ENCODE measurements at places on chromosomes 5 and 9.
A peak's percentile ranks its signal among the peaks of the same experiment; 100 is the strongest.

GRCh38 chr9:95004411-95005277 is 278.1 kb downstream of the AOPEP start:
- peak; percentile 63 for DNase-seq

- DNase-seq, result no peak
Measured at GRCh38 chr5:81969912-81970311, 1.9 kb upstream of the ATG10 start.

DNA sequence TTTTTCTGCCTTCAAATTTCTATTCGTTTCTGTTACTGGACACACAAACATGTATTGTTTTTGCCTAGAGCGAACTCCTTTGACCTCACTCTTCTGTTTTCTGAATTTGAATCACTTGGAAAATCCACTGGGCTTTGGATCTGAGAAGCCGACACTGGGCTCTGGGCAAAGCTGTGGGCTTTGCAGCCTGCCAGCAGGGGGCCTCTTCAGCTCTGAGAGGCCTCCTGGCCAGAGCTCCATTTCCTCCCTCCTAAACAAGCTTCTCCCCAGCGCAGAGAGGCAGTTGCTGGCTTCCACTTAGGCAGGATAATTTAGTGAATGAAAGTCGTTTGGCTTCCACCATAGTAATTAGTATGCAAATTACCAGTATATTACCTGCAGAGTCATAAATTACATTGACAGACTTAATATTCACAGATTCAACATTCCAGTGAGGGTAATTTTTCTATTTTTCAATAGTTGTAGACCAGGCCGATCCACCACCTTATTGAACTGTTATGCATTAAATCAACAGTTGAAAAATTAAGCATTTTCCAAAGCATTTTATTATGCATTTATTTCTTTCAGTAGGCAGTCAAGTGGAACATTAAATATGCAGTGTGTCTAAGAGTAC is 104.0 kb upstream of the ZNF366 start:
- DNase-seq, result peak; percentile 75

DNA sequence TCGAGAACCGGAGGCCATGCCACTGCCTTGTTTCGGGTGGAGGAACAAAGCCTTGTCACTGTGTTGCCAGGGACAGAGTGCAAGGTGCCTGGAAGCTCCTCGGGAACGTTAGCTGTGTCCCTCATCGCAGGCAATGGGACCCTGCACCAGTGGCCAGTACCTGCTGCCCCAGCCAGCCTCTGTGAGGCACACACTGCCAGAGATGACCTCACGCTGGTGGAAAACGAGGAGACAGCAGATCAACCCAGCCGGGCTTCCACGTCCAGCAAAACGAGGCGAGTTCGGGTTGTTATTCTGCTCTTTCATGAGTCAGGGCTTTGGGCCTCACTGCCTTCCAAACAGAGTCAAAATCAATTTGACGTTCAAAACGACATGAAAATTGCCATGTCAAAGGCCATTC is 104.1 kb downstream of the ADAMTS2 start:
- DNase-seq, result no peak

DNA sequence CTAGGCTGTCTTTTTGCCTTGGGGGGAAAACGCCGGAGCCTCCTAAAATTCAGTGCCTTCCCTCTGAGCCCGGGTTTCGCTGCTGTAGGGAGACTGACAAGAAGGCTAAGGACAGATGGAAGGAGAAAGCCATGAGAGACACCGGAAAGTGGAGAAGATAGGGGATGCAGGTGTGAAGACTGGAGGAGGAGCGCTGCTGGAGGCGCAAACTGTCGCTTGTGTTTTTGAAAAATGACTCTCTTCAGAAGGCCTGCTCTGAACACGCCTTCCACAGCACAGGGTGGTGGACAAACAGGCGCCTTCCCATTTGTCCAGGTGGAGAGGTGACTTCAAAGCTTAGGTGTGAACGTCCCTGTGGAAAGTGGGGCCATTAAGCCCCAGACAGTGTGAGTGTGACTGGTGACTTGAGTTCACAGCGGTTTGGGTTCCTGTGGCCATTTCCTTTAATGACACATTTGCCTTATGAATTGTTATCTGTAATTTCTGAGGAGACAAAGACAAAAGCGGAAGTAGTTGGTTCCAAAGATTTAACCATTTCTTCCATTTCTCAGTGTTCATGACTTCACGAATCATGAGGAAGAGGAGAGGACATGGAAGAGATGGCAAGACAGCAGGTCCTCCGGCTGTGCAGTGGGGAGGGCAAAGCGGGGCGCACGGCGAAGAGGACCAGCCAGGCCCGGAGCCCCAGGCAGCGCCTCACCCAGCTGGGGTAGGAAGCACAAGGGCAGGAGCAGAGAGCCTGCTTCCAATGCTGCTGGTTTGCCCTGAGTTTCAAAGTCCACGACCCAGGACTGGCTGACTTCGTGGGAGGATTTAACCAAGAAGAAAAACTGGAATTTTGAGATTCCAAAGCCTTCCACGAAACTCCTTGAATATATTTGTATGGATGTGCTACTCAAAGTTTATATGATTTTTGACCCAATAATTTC is 27.8 kb upstream of the SEMA4D start:
- no peak for DNase-seq

DNA sequence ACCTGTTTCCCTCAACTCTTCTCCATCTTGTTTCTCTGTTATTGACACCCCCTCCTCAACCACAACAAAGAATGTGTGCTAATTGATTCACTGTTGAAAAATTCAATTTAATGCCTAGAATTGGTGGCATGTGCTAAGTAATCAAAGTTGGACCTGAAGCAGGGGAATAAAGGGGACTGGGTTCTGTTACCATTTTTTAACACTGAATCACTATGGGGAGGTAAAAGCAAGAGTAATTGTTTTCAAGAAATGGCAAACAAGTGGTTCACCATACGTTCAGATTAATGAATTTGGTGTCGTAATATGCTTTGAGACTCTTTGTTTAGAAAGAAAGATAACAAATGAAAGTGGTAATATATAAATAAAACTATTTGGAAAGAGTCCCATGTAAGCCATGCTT is 17.0 kb upstream of the SSBP2 start:
- DNase-seq, result no peak

DNA sequence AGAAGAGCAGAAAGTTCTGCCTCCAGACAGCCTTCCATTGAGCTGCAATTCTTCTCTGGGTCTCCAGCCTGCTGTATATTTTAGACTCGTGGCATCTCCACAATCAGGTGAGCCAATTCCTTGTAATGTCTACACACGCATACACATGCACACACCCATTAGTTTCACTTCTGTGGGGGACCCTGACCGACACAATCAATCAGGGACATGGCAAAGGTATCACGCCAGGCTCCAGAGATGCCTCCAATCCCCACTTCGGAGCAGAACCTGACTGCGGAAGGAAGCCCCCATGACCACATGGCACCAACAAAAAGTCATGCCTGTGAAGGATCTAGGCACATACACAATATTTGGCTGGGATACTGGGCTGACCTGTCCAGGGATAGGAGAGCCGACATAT is 21.4 kb downstream of the SEMA4D start:
- DNase-seq, result no peak

GRCh38 chr5:172187118-172188032 is 649 bp downstream of the STK10 start:
- peak; percentile 55 for DNase-seq

- no peak for DNase-seq
Measured at GRCh38 chr5:132057498-132058255, 2.8 kb upstream of the IL3 start.

DNA sequence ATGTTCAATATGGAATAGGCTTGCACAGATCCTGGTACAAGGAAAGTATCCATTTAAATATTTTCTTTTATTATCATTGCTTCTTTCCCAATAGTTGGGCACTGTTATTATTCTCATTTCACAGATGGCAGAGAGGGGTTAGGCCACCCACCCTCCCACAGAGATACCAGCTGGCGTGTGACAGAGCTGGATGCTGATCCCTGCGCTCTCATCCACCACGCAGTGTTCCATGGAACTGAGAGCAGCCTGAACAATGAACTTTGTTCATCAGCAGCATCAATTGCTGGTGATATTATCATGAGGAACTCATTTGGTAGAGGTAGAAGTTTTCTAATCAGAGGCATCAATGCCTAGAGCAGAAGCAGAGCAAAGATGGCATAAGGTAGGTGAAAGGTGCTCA is 227.9 kb downstream of the ESM1 start:
- DNase-seq, result no peak

DNA sequence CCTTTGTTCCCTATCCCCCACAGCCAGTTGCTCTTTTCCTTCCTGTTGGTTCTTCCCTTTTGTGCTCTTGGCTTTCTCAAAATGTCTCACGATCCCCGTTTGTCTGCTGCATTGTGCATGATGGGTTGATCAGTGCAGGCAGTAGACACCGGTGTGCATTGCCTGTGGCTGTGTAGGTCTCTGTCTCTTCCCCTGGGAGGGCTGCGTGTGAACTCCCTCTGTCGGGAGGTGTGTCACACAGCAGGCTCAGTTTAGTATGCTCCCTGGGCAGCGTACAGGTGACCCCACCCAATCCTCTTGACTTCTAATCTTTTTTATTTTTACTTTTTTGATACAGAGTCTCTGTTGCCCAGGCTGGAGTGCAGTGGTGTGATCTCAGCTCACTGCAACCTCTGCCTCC is 265.3 kb downstream of the FSTL4 start:
- no peak for DNase-seq

DNA sequence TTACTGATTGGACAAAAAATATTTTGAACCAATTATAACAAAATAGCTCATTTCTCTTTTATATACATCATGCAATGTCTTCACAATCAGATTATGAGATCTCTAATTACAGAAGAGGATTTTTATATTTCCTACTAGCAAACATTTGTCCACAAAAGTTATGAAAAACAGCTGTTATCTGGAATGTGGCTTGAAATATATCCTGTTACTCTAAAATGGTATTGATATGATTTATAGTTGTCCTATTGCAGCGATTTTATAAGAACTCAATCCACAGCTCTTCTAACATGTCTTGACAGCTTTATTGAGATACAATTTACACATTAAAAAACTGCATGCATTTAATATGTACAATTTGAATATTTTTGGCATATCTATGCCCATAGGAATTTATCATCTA is 779.9 kb upstream of the ACO1 start:
- no peak for DNase-seq

DNA sequence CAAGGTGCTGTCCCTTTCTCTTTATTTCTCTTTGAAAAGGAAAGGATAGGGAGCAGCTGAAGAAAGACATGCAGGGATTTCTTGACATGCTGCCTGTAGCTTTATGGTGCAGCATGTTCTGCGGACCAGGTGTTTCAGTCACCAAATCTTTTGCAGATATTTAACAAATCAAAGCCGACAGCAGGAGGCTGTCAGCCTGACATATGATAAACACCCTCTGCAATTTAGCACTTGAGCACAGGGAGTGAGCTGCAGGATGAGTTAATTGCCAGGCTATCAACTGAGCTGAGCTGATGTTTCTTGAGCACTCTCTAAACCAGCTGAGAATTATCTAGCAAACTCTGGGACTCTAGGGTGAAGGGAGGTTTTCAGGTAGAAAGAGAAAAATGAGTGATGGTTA is 212.8 kb upstream of the ATP10B start:
- no peak for DNase-seq

DNA sequence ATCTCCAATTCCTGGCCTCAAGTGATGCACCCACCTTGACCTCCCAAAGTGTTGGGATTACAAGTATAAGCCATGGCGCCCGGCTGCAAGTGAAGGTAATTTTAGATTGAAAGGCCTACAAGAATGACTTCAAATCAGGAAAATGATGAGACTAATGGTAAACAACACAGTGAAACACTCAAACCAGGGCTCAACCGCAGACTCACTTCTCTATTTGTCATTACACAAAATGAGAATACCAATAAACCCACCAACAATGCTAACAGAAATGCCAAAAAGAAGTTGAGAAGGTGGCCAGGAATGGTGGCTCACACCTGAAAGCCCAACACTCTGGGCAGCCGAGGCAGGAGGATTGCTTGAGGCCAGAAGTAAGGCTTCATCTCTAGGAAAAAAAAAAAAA is 92.1 kb downstream of the UBAP2 start:
- no peak for DNase-seq

DNA sequence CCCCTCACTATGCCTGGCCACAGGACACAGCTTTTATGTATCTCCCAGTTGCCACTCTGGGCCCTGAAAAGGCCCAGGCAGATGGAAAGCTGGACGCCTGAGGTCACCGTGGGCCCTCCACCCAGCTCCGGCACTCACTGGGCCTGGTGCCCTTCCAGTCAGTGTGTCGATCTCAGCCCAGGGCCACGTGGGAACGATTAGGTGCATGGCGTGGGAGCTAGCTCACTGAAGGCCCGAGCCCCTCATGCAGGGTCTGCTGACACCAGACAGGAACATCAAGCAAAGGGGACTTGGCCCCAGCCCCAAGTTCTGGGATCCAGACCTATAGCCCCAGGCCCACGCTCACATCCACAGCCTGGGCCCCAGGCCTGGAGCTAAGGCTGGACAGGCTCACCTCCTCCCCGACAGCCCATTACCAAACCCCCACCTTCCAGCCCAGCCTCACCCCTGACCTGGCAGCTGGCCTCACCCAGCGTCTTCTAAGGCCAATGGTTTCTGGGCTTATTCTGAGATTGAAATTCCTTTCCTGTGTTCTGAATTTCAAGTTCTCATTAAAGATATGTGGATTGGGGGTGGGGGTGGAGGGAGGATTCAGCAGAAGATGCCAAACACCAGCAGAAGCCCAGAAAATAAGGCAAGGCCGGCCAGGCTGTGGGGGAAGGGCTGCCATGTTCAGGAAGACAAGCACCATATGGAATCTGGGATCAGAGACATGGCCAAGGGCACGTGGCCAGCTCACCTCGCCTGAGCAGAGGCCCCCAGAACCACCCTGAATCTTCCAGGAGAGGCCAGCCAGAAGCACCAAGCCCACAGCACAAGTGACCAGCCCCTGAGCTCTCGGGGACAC is 74.5 kb downstream of the ADAMTS2 start:
- DNase-seq, result no peak

GRCh38 chr5:172920447-172920849 is 38.8 kb upstream of the RPL26L1 start:
- DNase-seq, result no peak

DNA sequence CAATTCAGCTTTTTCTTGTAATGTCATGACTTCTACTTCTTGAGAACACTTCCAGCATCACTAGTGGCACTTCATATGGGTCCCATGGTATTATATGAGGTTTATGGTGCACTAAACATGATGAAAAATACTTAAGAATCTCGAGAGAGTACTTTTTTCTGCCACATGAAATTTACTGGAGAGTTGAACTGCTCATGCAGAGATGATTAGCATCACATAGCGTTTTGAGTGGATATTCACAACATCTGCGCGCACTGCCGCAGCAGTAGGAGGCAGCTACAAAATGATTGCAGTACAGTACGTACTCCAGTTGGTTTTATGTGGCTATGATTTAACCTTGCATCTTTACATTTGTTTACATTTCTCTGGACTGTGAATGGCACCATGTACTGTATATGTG is 14.7 kb downstream of the RAD1 start:
- DNase-seq, result no peak

DNA sequence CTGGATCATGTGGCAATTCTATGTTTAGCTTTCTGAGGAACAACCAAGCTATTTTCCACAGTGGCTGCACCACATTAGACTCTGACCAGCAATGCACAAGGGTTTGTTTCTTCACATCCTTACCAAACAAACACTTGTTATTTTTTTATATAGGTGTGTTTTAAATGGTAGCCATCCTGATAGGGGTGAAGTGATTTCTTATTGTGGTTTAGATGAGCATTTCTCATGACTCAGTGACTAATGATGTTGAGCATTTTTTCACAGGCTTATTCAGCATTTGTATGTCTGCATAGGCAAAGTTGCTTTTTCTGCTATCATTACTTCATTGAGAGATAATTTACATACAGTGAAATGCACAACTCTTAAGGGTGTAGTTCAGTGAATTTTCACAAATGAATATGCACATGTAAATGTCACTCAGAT is 36.0 kb downstream of the ANKRD33B start:
- no peak for DNase-seq

- no peak for DNase-seq
Measured at GRCh38 chr5:34053133-34053532, 10.1 kb upstream of the C1QTNF3 start.

Data from NCI-H345 (cell line).